ENCODE measurements at places on chromosomes 5 and 9.

GRCh38 chr9:976943-977837 is 735 bp downstream of the DMRT3 start:
- H3K27ac ChIP-seq: no peak overlapping the region
- peaks cover 9% of the 10 kb centered on the region for H3K4me1 ChIP-seq
- no peaks in the 10 kb centered on the region for H3K36me3 ChIP-seq
- H3K4me3 ChIP-seq: no peak overlapping the region
- peaks cover 71% of the 10 kb centered on the region for H3K27me3 ChIP-seq

GRCh38 chr5:1292846-1293415 is 1.9 kb downstream of the TERT start:
- H3K27ac ChIP-seq: no peak overlapping the region
- H3K4me3 ChIP-seq: no peak overlapping the region
- peak; percentile 22 for DNase-seq

DNA sequence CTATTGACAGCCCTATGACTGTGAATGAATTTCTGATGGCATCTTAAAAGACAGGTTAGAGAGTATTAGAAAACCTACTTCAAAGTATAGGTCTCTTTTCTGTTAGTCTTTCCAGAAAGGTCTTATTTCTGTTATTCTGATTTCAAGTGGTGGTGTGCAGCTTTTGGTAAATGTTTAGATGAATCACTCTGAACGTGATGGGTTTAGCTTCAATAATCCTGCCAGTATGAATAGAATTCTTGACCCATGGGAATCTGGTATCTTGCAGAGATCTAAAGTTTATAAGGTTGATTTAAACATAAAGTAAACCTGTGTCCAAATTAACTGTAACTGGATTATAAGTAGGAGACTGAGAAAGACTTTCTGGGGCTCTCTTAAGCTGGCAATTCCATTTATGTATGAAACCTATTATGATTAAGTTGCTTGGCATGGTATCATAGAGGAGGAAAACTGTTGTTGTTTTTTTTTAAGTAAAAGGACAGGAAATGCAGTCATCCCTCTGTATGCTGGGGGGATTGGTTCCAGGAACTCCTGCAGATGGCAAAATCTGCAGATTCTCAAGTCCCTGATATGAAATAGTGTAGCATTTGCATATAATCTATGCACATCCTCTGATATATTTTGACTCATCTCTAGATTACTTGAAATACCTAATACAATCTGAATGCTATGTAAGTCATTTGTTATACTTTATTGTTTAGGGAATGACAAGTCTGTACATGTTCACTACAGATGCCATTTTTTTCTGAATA is 77.0 kb upstream of the ADAMTS19 start:
- DNase-seq: no peak
- H3K27me3 ChIP-seq: no peaks in the 10 kb centered on the region
- no peak overlapping the region for H3K27ac ChIP-seq
- H3K4me3 ChIP-seq: no peak overlapping the region

DNA sequence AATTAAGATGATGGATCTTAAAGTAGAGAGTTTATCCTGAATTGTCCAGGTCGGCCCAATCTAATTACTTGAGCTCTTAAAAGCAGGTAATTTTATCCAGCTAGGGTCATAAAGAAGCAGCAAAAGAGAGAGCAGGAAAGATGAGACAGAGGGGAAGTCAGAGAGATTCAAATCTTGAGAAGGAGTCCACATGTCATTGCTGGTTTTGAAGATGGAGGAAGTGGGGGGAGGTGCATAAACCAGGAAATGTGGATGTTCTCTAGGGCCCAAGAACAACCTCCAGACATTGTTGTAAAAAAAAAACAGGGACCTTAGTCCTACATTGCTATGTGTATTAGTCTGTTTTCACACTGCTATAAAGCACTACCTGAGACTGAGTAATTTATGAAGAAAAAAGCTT is 66.4 kb downstream of the SLCO4C1 start:
- DNase-seq: no peak
- no peak overlapping the region for H3K27ac ChIP-seq
- H3K4me3 ChIP-seq: no peak overlapping the region
- no peaks in the 10 kb centered on the region for H3K36me3 ChIP-seq

- H3K4me3 ChIP-seq: no peak overlapping the region
- H3K36me3 ChIP-seq: no peaks in the 10 kb centered on the region
- DNase-seq: no peak
- no peak overlapping the region for H3K27ac ChIP-seq
- H3K27me3 ChIP-seq: no peaks in the 10 kb centered on the region
These were observed 396.8 kb downstream of the MED10 start for GRCh38 chr5:5981562-5981961.

DNA sequence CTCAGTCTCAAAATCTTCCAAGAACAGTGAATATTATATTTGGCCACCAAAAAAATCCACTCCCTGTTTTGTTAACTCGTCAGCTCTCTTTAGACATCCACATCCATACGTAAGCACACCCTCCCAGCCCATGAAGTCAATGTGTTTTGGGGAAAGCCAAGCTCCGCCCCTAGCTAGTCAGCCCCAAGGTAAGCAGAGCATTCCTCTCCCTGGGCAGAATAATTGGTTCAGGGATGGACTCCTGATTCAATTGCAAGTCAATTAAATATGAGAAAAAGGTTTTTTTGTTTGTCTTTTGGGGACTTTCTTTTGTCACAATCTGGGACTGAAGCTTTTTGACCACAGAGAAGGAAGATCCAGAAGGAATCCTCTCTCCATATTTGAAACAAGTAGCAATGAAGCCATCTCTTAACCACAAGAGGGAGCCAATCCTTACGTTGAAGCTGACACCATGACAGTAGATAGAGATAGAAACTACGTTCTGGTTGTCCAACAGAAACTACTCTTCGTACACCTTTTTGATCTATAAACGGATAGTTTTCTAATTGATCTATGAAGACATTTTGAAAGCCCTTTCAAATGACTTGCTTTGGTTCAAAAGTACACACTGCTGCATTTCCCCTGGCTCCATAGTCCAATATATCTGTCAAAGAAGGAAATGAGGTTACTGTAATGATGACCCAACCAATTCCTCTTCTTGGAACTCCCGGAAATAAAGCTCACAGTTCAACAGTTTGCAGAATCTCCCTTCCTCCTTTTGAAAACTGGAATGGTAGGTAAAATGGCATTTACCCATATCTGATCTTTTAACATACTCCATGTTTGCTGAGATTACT is 166.4 kb downstream of the TLE1 start:
- H3K4me1 ChIP-seq: no peaks in the 10 kb centered on the region
- no peaks in the 10 kb centered on the region for H3K27me3 ChIP-seq
- DNase-seq: peak; percentile 7

DNA sequence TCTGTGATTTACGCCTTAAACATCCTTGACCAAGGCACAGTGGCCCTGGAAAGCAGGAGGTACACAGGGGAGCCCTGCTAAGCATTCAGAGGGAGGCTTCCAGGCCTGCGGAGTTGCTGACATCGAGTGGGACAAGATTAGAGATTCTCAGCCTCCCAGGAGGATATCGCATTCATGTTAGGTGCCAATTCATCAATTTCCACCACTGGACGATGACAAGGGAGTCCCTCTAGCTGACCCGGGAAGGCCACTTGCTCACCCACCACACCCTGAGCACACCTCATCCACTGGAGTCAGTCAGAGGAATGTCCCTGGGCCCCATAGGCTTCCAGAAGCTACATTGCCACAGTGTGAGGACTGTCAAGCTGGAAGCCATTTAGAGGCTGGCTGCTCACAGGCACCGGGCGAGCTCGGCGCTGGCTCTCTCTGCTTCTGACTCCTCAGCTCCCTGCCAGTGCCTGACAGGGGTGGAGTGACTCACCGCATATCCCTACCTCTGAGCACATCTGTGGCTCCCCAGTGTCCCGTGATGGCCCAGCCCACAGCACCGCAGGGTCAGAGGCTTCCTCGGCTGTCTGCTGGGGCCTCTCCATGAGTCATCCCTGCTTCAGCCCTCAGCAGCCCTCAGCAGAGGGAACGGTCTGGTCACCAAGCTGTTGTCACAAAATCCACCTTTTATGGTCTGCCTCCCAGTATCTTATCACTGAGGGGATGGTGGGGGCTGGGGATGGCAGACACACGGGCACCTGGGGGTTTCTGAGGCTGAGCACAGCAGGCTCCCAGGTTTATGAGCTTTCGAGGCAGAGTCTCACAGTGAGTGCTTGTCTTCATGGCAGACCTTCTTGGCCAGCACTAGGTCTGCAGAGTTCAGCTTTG is 117.5 kb downstream of the ZNF608 start:
- DNase-seq: no peak
- H3K4me1 ChIP-seq: no peaks in the 10 kb centered on the region
- no peaks in the 10 kb centered on the region for H3K27me3 ChIP-seq
- H3K4me3 ChIP-seq: no peak overlapping the region

DNA sequence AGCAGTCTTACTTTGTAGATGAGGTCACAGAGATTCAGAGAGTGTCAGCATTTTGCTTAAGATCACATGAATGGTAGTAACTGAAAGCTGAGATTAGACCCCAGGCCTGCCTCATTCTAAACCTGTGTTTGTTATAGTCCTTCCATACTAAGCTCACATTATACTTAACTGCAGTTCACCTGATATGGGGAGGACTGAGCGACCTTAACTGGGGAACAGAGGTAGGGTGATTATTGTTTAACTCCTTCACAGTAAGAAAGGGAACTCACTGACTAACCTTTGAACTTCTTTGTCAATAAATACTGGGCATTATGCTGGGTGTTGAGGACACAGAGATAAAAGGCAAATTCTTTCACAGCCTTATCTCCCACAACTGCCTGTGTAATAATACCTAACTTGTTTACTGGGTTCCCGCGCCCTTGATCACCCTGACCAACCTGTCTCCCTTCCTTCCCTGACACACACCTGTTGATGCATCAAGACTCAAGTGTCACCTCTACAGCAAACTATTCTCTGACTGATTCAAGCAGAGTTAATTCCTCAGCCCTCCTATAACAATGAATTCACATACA is 27.2 kb downstream of the DEPDC1B start:
- no peak overlapping the region for H3K27ac ChIP-seq
- H3K36me3 ChIP-seq: no peaks in the 10 kb centered on the region
- no peak for DNase-seq
- no peaks in the 10 kb centered on the region for H3K27me3 ChIP-seq
- no peak overlapping the region for H3K4me3 ChIP-seq

DNA sequence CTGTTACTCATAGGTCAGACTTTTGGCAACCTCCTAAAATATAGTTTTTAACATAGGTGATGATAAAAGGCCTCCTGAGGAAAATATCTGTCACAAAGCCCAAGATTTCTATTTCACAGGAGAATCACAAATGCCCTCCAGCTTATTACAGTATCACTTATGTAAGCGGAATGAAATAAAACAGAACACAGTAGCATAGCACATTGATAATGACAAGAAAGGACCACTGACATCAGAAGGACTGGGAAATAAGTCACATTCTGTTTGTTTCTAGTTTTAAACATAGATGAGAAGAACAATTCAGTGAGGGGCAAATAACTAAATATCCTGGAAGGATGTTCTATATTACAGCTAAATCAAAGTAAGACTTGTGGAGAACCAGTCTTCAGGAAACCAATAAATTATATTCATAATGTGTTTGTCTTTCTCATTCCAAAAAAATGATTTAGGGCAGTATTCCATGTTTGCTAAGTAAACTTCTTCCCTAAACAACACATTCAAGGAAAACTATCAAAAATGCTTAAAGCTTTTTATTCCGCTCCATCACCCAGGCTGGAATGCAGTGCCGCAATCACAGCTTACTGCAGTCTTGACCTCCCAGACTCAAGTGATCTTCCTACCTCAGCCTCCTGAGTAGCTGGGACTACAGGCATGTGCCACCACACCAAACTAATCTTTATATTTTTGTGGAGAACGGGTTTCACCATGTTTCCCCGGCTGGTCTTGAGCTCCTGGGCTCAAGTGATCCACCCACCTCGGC is 20.8 kb upstream of the CTNNAL1 start:
- no peak overlapping the region for H3K4me3 ChIP-seq
- no peaks in the 10 kb centered on the region for H3K27me3 ChIP-seq
- DNase-seq: no peak

- H3K36me3 ChIP-seq: no peaks in the 10 kb centered on the region
- no peak overlapping the region for H3K4me3 ChIP-seq
- DNase-seq: peak; percentile 22
- no peak overlapping the region for H3K27ac ChIP-seq
- H3K27me3 ChIP-seq: no peaks in the 10 kb centered on the region
These were observed 283.3 kb downstream of the TMEM167A start for GRCh38 chr5:82793808-82794419.

DNA sequence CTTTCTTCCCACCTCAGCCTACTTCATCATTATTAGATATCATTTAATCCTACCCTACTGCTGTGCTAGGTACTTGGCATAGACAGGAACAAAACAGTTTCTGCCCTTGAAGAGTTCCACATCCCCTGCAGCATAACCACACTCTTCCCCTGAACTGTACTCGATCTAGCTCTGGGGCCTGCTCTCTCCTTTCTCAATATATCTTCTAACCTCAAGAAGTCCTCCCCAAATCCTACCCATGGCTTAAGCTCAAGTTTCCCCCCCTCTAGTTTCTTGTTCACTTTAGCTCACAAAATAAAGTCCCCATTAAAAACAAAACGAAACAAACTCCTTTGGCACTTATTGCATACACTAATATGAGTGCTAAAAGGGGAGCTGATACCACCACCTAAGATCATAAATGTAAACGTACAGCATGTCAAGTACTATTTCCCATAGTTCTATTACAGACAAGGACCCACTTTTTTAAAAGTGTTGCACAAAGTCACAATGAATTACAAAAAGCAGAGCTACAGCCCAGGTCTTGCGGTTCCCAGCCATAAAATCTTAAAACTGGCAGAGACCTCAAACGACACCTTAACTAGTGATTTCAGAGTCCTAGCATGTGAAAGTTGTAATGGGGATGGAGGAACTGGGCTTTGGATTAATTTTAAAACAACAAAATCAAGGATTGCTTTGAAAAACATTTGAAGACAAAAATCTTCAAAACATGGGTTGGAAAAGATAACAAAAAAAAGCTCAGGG is 80.7 kb downstream of the PTPDC1 start:
- no peak for DNase-seq
- no peaks in the 10 kb centered on the region for H3K27me3 ChIP-seq
- no peak overlapping the region for H3K4me3 ChIP-seq
- peaks cover 36% of the 10 kb centered on the region for H3K4me1 ChIP-seq

DNA sequence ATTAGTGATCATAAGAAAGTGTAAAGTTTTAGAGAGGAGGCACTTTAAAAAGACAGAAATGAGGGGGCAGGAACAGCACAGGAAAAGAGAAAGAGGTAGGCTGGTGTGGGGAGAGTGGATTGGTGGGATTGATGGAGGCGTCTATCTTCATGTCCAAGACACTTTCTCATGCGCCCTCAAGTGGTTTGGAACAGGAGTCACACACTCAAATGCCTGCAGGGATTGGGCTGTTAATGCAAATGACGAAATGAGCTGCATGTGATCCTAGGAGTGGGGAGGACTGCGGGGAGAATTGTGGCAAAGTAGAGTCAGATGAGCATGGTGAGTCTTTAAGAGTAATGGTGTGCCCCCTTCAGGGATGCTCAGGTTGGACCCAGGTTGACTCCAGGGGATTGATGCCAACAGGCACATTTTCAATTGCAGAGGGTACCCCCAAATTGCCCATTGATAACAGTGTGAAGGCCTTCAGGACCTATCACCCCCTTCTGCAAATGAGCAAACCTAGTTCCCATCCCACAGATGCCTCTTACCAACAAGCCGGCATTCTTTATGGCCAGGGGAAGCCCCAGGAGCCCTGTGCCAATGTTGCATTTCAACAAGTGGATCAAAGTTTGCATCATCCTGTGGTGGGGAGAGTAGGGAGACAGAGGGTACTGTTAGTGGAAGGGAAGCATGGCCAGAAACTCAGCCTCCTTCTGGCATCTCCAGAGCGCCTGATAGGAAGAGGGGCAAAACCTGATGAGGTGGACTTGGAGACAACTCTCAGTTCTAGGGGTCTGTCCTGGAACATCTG is 5.3 kb downstream of the SLC36A3 start:
- no peaks in the 10 kb centered on the region for H3K4me1 ChIP-seq
- no peaks in the 10 kb centered on the region for H3K36me3 ChIP-seq
- H3K4me3 ChIP-seq: no peak overlapping the region
- no peak overlapping the region for H3K27ac ChIP-seq

All from CD4-positive, alpha-beta memory T cell (primary cell).